ENCODE measurements at places on chromosomes 6 and 20.

GRCh38 chr6:169982461-169983386, 231.3 kb downstream of the ERMARD start:
- DNase-seq: no peak

DNA sequence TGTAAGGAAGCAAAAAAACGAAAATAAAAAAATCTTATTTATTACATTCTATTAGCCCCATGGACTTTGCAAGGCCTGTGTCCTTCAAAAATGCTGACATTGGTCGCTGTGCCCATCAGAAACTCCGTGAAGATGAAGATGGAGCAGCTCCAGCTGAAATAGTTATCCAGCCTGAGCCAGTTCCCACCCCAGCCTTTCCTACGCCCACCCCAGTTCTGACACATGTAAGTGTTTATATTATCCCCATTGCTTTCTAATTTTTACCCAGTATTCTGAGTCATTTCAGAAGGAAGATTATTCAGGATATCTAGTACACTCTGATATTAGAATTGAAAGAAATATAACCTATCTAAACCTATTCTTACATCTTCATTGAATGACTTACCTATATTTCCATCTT, 217.7 kb downstream of the ARHGAP18 start:
- DNase-seq: no peak

GRCh38 chr6:160082627-160083026, 39.0 kb upstream of the SLC22A1 start:
- DNase-seq: no peak

GRCh38 chr6:167146977-167147376, 10.8 kb downstream of the GPR31 start:
- DNase-seq: no peak

- no peak for DNase-seq
Measured at GRCh38 chr6:81638366-81638765, 114.1 kb downstream of the TENT5A start.

- DNase-seq: peak; percentile 12
Measured at GRCh38 chr6:82178077-82178758, 69.3 kb downstream of the IBTK start.

GRCh38 chr6:119350202-119350951, 816 bp upstream of the MAN1A1 start:
- peak; percentile 29 for DNase-seq

- DNase-seq: no peak
Measured at GRCh38 chr20:21302664-21303060, 469 bp upstream of the XRN2 start.

- no peak for DNase-seq
Measured at GRCh38 chr6:53331678-53332077, 17.1 kb downstream of the ELOVL5 start.

- DNase-seq: no peak
Measured at GRCh38 chr20:15742627-15743026, 830.6 kb downstream of the KIF16B start.

GRCh38 chr20:1661542-1662299, 4.1 kb upstream of the SIRPG start:
- DNase-seq: no peak

DNA sequence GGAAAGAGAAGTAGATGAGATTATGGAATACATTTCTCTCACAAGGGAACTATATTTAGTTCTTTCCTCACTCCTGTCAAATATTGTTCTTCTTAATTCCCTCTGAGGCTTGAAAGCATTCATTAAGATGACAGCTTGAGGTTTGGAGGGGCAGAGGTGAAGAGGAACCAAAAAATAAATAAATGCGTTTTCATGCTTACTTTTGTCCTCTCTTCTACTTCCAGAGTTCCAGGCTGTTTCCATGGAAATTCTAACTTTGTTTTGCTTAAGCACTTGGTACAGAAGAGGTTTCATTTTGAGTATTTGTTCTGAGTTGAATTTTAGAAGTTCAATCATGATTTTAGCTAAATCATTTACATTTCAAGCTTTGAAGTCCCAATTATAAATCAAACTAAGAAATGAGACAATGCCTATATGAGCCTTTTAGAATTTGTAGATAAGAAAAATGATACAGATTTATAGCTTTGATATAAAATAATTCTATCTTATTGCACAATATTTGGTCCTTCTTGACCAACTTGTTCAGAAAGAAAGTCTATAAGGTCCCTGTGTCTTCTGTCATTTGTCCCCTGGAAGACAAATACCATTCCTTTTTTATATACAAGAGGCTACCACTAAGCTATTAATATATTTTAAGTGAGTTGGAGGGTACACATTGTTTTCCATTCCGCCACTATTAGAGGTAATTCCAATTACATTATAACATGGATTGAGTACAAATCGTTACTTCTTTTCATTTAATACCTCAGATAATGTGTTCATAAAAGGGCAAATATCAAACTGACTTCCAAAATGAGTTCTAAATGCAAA, 16.3 kb downstream of the RBM24 start:
- DNase-seq: no peak

DNA sequence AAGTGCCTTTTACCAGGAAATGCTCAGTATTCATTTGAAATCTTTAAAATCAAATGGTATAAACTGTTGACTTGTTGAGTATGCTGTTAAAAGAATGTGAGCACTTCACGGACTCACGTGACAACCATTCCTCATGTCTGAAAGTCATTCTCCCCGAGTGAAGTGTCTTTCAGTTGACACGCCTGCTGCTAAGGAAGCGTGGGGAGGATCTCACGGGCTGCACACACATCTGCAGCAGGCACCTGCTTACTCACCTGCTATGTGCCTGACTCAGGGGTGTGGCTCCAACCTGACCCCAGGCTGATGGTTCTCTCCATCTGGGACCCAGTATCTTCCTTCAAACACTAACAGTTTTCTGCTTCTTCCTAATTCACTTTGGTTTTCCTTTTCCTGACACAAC, 32.7 kb downstream of the WDR27 start:
- DNase-seq: no peak

GRCh38 chr6:5956939-5957338, 49.8 kb downstream of the NRN1 start:
- no peak for DNase-seq

DNA sequence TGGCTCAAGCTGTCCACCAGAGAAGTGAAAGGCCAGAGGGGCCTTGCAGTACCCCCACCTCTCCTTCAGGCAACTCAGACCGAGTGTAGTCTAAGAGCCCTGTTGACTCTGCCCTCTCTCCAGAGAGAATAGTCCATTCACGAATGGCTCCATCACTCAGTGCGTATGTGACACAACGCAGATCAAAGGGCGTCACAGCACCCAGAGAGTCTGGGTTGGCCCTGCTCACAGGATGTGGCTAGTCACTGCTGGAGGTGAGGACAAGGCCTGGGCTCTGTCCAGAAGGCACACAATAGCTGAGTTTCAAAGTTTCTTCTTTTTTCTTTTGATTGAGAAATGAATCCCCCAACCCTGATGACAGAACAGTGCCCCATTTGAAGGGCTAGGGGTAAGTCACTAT, 74.1 kb downstream of the TRMT11 start:
- no peak for DNase-seq

- DNase-seq: no peak
Measured at GRCh38 chr6:106829451-106829850, 145.1 kb downstream of the CD24 start.

GRCh38 chr6:36847991-36848390, 8.7 kb upstream of the CPNE5 start:
- DNase-seq: no peak

DNA sequence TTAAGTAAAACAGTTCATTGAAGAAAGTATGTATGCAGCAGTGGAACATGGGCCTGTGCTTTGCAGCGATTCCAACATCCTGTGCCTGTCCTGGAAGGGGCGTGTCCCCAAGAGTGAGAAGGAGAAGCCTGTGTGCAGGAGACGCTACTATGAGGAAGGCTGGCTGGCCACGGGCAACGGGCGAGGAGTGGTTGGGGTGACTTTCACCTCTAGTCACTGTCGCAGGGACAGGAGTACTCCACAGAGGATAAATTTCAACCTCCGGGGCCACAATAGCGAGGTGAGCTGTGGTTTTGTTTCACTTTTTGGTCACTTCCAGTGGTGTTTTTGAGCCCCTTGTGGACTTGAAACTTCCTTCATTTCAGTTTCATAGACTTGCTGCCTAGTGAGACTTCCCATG, 1.7 kb downstream of the TULP4 start:
- no peak for DNase-seq

- no peak for DNase-seq
Measured at GRCh38 chr6:158150701-158151100, 17.4 kb downstream of the SERAC1 start.

DNA sequence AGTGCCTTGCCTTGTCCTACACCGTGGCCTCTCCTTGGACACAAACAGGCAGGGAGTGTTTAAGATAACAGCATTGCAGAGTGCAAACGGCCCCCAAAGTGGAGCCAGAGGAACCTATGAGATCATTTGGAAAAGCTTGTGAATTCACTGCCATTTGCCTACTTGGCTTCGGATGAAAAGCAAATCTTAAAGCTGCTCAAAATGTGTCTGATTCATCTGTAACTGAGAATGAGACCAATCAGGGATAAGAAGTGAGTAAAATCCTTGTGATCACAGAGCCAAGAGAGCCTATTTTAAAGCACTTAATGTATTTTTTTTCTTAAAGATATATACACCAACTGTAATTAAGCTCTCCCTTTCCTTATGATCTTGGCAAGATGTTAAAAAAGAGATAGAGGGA, 65.7 kb upstream of the BACH2 start:
- no peak for DNase-seq

- DNase-seq: no peak
Measured at GRCh38 chr6:155274106-155274505, 10.3 kb downstream of the CLDN20 start.

GRCh38 chr20:45346291-45346718, 1.9 kb downstream of the SDC4 start:
- no peak for DNase-seq

All from AG09319 (cell line).